ENCODE measurements at places on chromosomes 5 and 9.

GRCh38 chr9:9817176-9817575, 795.6 kb downstream of the PTPRD start:
- no peak for DNase-seq

DNA sequence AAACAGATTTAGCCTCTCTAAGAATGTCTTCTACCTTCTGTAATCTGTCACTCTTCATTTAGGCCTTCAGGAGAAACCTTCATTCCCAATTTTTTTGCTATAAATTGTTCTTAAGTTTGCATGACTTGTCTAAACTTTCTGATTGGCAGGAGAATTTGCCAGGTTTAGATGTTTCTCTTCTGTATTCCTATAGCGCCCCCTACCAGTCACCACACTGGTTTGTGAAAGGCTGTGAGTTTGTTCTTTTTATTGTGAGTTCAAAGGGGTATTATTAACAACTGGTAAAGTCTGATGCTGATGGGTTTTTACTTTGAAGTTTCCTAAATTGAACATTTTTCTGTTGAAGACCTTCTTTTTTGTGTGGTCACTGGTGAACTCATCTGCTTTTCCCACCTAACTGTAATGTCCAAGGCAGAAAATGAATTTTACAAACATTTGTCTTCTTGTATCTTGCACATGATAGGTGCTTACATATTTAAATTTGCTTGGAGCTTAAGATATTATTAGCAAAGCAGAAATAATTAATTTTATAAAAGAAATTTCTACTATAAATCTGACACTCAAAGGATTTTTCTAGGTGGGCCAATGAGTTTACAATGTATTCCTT, 18.4 kb upstream of the F2RL2 start:
- DNase-seq, result peak; percentile 34

- DNase-seq, result no peak
These were observed 29.7 kb upstream of the FAM169A start for GRCh38 chr5:74895906-74896305.

- DNase-seq, result no peak
These were observed 3.1 kb upstream of the FCHSD1 start for GRCh38 chr5:141654298-141654697.

Data from stimulated activated CD8-positive, alpha-beta memory T cell treated with anti-CD3 and anti-CD28 coated beads, Interleukin-2, amount 100 ng/mL, for 48 hours (primary cell).